Occipital lobe (tissue), 3 donors: ENCODE measurements at places on chromosomes 2 and 18.

- DNase-seq, result no peak
Measured at GRCh38 chr18:49690312-49690711, 123.0 kb downstream of the ACAA2 start.

DNA sequence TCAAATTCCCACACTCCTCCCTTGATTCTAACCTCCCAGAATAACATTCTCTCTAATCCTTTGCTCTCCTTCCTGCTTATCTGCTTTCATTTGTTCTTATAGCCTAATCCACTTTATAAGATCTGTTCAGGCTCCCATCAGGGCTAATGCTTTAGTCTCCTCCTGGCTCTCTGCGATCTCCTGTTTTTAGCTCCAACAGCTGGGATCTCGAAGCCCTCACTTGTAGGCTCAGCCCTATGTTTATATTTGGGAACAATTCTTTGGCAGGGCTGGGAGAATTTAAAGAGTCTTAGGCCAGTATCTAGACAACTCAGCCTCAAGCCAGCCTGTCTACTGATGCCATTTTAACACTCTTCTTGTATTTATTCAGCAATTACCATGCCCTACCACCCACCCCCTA lies 27.2 kb upstream of the RAPH1 start:
- no peak for DNase-seq

GRCh38 chr2:113192459-113193100 lies 18.8 kb downstream of the PSD4 start:
- no peak for DNase-seq

DNA sequence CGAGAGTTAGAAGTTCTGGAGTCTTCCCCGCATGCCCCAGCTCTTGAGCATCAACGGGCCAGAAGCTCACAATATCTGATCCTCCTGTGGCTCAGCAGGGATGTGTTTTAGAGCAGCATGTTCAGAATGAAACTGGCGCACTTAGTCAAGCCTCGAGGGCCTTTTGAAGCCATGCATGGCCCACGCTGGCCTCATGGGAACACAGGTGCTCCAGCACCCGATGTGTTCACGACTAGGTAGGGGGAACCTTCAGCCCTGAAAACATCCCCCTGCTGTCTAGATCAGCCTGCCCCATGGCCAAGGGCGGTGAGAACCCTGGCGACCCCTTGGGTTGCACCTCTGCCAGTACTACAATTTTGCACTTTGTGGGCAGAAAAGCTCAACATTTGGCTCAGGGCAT lies 32.8 kb downstream of the MSH6 start:
- no peak for DNase-seq

GRCh38 chr2:190535121-190535439 lies 558 bp upstream of the NEMP2 start:
- no peak for DNase-seq

- DNase-seq, result no peak
Measured at GRCh38 chr18:78679613-78680260, 299.9 kb upstream of the SALL3 start.

DNA sequence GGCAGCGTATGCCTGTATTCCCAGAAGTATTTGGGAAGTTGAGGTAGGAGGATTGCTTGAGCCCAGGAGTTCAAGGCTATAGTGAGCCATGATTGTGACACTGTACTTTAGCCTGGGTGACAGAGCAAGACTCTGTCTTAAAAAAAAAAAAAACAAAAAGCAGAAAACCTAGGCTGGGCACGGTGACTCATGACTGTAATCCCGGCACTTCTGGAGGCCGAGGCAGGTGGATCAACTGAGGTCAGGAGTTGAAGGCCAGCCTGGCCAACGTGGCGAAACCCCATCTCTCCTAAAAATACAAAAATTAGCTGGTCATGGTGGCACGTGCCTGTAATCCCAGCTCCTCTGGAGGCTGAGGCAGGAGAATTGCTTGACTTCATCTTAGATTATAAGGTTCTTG lies 46.4 kb downstream of the MTA3 start:
- no peak for DNase-seq

DNA sequence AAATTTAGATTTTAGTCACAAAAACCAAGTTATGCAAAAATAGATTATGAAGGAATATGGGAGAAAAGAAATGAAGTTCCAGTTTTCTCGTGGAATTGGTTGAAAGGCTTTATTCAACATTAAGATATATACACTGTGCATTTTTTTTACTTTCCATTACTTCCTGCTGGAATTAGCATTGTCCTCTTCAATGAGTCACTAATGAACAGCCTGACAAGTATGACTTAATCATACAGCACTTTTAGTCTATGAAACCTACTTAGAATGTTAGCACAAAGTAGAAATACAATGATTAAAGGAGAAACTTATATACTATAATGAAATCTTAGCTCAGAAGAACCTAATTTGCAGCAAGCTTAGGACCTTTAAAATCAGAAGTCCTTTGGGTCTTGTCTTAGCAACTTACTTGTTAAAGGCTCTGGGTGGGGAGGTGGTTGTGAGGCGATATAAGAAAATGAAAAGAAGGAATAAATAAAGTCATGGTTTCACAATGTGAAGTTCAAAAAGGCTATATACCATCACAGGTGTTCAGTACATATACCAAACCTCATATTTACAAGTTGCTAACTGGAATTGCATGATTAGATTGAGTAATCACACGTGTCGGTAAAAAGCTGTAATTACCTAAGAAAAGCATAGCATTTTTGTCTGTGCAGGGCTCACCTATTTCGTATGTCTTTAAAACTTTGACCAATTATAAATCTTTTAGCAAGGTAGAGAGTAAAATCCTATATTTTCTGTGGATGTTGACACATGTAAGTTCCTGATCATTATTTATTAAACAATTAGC lies 236.8 kb downstream of the CAMKMT start:
- DNase-seq, result no peak

DNA sequence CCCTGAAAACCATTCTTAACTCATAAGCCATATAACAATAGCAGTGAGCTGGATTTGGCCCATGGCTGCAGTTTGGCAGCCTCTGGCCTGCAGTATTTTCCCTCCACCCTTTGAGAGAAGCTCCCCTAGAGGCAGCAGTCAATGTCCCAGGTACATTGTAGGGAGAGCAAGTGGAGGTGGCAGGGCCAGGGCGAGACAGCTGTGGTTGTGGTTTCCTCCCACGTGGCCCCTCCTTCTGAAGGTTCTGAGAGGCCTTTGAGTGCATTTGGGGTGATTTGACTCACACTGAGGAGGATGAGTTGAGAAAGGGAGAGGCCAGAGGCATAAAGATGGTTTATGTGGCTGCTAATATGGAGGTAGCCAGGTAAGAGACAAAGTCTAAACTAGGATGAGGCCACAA lies 45.5 kb upstream of the LDAH start:
- DNase-seq, result no peak

DNA sequence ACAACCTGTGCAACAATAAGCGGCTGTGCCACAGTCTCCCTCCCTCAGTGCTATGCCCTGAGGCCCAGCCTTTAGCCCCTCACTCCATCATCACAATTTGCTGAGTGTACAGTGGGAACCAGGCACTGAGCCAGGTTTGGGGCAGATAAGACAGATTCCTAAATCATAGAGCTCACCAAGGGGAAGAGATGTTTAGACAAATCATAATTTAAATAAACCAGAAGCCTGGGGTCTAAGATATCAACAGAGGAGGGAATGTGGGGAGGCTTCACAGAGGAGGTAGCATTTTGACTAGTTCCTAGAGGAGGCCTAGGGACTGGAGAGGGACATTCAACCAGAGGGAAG lies 139.3 kb upstream of the EPAS1 start:
- DNase-seq, result no peak

DNA sequence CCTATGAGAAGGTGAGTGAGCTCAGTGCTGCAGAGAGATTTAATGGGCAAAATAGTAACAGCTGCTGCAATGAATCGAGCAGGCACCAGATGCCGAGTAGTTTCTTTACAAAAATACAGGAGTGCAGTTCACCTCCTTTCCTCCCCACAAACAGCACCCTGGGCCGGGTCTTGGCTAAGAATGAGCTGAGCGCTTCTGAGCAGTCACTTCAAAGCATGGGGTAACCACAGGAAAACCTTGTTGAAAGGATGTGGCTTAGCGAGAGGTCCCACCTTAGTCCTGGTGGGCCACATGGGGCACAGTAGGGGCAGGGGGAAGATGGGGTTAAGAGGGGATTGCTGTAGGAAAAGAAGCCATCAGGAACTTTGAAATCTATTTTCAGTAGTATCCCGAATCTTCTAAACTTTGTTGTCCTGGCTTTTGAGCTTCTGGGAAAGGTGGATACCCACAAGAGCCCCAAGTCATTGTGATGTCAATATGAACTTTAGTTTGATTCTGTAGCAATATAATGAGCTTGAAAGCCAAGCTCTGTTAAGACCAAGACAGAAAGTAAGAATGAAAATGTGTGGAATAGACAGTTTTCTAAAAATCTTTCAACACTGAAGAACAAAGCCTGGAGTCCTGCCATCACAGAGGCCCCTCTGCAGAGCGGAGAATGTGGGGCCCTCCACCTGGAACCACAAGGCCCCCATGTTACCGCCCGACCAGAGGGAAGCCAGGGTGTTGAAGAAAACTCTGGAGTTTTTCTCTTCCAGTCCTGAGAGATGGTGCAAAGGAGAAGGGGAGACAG lies 101.0 kb upstream of the ZNF236 start:
- DNase-seq, result no peak

- no peak for DNase-seq
Measured at GRCh38 chr2:232376260-232376659, 2.3 kb upstream of the ALPP start.

DNA sequence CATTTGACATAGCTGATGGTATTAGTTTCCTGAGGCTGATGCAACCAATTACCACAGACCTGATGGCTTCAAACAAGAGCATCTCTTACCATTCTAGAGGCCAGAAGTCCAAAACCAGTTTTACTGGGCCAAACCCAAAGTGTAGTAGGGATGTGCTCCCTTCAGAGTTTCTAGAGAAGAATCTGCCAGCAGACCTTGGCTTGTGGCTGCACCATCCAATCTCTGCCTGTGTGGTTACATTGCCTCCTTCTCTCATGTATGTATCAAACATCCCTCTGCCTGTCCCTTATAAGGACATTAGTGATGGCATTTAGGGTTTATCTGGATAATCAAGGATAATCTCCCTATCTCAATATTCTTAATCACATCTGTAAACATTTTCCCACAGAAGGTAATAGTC lies 4.5 kb upstream of the SNRNP27 start:
- no peak for DNase-seq

DNA sequence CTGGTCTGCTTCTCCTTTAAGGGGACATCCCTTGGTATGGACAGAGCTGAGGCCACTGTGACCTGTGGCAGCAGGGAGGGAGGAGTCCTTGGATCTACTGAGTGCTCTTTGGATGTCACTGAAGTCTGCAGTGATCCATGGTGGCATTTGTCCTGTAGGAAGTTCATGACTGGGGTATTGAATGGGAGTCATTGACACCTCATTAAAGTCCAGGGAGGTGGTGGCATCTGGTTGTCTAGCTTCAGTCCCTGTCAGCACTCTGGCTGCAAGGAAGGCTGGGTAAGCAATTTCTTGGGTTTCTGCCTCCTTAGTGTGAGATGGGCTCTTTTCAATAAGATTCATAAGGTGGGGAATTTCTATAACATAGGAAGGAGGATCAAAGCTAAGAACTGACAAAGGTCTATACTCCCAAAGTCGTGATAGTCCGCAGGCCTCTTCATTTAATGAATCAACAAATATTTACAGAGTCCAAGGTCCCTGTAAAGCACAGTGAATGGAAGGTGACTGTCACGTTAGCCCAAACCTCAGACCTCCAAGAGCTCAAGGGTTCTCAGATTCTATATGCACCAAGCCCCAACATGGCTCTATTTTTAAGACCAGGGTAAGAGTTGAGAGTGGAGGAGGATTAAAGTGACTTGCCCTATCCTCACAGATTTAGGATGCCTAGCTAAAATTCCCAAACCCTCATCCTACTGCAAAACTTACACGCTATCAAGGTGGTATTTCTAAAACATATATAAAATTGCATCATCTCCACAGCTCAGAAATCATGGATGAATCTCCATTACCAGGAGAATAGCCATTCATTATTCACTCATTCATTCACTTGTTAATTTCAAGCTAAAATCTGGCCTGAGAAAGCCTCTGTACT lies 40.2 kb downstream of the THNSL2 start:
- DNase-seq, result no peak

DNA sequence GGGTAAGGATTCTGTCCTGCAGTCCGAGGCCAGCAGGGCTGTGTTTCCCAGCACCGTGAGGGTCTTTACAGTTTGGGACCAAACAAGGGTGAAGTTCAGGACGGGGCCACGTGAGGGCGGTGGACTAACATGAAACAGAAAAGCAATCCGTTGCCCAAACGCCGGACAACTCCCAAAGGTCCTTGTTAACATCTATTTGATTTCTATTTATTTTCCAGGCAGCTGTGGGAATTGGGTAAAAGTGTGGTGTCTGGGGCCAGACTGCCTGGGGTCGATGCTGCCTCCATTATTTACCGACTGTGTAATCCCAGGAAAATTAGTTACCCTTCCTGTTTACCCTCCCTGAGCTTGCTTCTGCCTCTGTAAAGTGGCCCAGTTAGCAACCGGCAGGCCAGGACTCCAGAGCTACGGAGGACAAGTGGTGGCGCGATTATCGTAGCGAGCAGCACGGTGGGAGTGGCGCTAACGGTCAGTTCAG lies 66.3 kb upstream of the TCF7L1 start:
- no peak for DNase-seq

- no peak for DNase-seq
Measured at GRCh38 chr2:109537565-109538222, 76.1 kb downstream of the SEPTIN10 start.

DNA sequence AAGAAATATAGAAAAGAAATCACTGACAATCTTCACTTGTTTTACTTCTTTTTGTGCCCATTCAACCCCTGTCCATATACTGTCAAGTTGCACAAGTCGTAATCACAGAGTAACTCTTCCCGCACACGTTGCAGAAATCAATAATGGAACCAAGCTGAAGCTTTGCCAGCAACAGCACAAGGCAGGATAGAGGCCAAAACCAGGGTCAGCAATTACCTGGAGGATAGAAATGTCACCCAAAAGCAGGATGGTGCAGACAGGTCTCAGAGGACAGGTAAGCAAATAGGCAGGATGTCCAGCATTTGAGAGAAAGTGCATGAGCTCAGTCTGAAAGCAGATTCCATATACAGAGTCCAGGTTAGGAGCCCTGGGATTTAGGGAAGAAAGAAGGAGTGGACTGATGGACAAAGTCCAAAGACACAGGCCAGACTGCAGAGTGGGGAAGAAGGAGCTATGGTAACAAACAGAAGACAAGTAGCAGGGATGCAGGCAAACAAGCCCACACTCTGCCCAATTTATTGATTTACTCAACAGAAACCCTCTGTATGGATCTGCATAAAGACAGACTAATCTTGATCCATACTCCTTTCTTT lies 52.7 kb downstream of the PID1 start:
- no peak for DNase-seq
